ENCODE measurements at places on chromosomes 16 and 17. TPM values are rescaled to one million over a fixed set of nuclear protein-coding genes. Genes with fewer than 3 reads are reported as not detected.

DRC3 gene
- 2.9 TPM for total RNA-seq

ALOX12B gene
- not detected for total RNA-seq

ADAM11 gene
- not detected for total RNA-seq

CSH2 gene
- total RNA-seq, result not detected

DUSP3 gene
- total RNA-seq, result 92.2 TPM

CRYBA1 gene
- total RNA-seq, result not detected

ST3GAL2 gene
- 15.8 TPM for total RNA-seq

RAB40B gene
- total RNA-seq, result 36.4 TPM

NT5C gene
- 400 TPM for total RNA-seq
